ENCODE measurements at places on chromosomes 4 and X.

DNA sequence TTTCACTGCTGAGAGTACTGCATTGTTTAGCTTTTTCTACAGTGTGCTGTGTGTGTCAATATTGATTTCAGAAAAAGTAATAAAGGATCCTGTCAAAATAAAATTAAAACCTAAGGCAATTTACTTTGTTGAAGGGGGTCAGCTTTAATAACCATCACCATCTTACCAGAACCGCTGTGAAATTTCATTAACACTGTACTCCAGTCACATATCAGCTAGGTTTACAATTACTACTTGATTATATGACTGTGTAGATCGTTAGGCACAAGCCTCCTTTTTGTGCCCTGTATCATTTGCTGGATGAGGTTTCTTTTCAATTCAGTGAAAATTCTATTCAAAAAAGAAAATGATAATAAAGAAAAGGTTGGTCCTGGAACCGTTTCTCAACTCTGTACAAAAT lies 917.2 kb downstream of the CENPC start:
- DNase-seq = no peak

DNA sequence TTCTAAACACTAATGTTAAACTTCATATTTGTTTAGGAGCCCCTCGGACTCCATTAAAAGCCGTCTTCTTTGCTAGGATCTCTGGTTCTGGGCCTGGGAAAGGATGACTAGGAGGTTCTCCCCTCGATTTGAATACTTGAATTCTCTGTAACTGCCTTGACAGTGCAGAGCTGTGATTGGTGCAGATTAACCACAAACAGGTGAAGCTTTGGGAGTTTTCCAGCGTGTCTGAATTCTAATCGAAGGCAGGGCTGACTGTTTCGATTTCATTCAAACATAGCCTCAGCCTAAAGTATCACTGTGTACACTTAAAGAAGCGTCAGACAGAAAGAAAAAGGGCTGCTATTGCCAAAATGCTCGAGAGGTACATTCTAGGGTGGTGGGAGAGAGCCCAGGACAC lies 29.0 kb downstream of the TFDP3 start:
- no peak for DNase-seq

DNA sequence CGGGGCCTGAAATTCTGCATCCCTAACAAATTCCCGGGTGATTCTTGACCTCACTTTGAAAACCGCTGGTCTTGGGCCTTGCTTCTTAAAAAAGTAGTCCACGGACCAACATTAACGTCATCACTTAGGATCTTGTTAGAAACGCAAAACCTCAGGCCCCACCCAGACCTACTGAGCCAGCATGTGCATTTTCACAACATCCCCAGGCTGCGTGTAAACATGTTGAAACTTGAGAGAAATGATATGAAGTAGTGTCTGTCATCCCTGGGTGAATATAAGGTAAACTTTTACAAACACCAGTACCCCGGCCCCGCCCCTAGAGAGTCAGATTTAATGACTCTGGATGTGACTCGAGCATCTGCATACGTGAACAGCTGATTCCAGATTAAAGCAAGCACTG lies 33.7 kb downstream of the SORBS2 start:
- no peak for DNase-seq

DNA sequence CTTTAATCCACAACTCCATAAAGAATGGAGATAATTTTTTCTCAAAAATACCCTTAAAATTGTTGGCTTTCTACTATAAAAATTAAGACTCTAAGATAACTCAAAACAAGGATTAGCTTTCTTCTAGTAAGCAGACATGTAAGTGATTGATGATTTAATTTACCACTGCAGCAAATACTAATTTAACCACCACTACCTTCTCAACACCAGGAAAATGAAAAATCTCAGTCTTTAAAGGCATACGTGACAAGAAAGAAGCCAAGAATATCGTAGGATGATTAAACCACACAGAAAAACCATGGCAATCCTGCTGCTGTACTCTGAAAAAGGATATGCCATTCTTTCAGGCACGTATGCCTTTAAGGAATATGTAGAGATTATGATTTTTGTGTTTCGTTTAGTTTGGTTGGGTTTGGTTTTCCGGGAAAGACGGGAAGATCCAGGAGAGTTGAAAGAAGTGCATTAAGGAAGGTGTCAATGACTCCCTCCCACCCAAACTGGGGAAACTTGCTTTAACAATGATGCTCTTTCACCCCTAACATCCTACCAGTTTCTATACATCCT lies 881 bp downstream of the LRCH2 start:
- no peak for DNase-seq

- DNase-seq = no peak
Observed at GRCh38 chrX:568311-568710, 62.3 kb upstream of the SHOX start.

DNA sequence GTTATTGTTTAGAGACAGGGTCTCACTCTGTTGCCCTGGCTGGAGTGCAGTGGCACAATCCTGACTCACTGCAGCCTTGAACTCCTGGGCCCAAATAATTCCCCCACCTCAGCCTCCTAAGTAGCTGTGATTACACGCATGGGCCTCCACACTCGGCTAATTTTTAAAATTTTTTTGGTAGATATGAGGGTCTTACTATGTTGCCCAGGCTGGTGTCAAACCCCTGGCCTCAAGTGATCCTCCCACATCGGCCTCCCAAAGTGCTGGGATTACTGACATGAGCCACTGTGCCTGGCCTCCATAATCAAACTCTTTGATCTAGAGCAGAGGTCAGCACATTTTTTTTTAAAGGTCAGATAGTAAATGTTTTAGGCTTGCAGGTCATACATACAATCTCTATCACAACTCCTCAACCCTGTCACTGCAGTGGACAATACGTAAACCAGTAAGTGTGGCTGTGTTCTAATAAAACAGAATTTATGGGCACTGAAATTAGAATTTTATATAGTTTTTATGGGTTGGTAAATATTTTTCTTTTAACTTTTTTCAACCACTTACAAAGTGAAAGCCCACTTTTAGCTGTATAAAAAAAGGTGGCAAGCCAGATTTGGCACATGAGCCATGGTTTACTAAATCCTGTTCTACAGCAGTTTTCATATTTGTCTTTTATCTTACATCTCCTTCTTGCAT lies 105.1 kb upstream of the RAPGEF2 start:
- DNase-seq = no peak

GRCh38 chr4:136793848-136794247 lies 738.4 kb downstream of the PCDH18 start:
- DNase-seq = no peak

- no peak for DNase-seq
Observed at GRCh38 chrX:8679550-8679949, 52.4 kb downstream of the ANOS1 start.

GRCh38 chrX:136228839-136229207 lies 22.4 kb downstream of the MAP7D3 start:
- no peak for DNase-seq

GRCh38 chr4:25809996-25810395 lies 52.8 kb downstream of the SEL1L3 start:
- no peak for DNase-seq

DNA sequence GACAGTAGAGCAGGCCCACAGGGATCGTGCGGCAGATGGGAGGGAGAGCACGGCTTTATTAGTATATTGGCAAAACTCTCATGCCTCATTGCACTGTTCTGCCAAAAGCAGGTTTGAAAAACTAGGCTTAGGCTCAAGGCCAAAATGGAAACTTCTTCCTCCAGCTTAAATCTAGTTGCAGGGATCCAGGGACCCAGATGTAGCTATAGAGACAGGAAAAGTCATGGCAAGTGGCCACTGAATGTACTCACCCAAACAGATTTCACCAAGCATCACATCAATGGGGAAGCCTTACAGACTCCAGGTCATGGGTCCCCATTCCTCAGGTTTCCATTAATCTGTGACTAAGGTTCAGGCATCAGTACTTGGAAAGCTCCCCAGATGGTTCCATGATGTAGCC lies 149.2 kb downstream of the STK32B start:
- DNase-seq = no peak

- no peak for DNase-seq
Observed at GRCh38 chrX:6026980-6027379, 201.7 kb downstream of the NLGN4X start.

DNA sequence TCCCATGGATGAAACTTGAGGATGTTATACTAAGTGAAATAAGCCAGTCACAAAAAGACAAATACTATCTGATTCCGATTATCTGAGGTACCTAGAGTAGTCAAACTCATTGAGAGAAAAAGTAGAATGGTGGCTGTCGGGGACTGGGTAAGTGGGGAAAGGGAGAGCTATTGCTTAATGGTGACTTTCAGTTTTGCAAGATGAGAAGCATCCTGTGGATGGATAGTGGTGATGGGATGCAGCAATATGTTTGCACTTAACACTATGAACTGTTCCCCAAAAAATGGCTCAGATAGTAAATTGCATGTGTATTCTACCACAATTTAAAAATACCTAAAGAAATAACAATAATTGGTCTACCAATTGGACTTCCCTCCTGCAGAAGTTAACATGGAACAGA lies 181.5 kb downstream of the SHROOM3 start:
- DNase-seq = no peak
